ENCODE measurements at places on chromosomes 4 and X. TPM values are rescaled to one million over a fixed set of nuclear protein-coding genes. Genes with fewer than 3 reads are reported as not detected.

Gene CT45A2
- polyA plus RNA-seq = not detected

Gene CYSLTR1
- not detected for polyA plus RNA-seq

Gene GAGE12F
- polyA plus RNA-seq = not detected

Gene SPATA4
- polyA plus RNA-seq = 0.13 TPM

Gene NXF2B
- not detected for polyA plus RNA-seq

Gene PJA1
- 13.9 TPM for polyA plus RNA-seq

Gene PLRG1
- 111 TPM for polyA plus RNA-seq

Gene GAGE12J
- not detected for polyA plus RNA-seq

Gene TLR2
- 1.8 TPM for polyA plus RNA-seq

Gene SH3D19
- polyA plus RNA-seq = 19.4 TPM

Gene FAM241A
- polyA plus RNA-seq = 2.9 TPM

Gene CFAP97
- polyA plus RNA-seq = 24.9 TPM

Gene VAMP7
- 26.5 TPM for polyA plus RNA-seq

Gene AR
- polyA plus RNA-seq = 0.27 TPM

Gene AWAT2
- polyA plus RNA-seq = not detected

Gene MSX1
- polyA plus RNA-seq = 0.06 TPM

Gene DOK7
- 0.13 TPM for polyA plus RNA-seq

Gene BLOC1S4
- 13.6 TPM for polyA plus RNA-seq

Gene CTAG1B
- polyA plus RNA-seq = not detected

Gene TAF7L
- polyA plus RNA-seq = 0.06 TPM

Gene WNK3
- polyA plus RNA-seq = 0.27 TPM

Gene KLKB1
- polyA plus RNA-seq = 0.04 TPM

Gene GABRG1
- not detected for polyA plus RNA-seq

Gene NUDT10
- 0.24 TPM for polyA plus RNA-seq

Gene DGAT2L6
- not detected for polyA plus RNA-seq

Gene GYG2
- polyA plus RNA-seq = 0.08 TPM

Gene LRIT3
- 0.05 TPM for polyA plus RNA-seq

Gene GRK4
- polyA plus RNA-seq = 4.3 TPM

Gene CEP135
- polyA plus RNA-seq = 3.5 TPM

Gene TMEM31
- not detected for polyA plus RNA-seq

Gene ESX1
- polyA plus RNA-seq = not detected

Gene OCIAD1
- 168 TPM for polyA plus RNA-seq

Gene USP17L30
- not detected for polyA plus RNA-seq

Gene EVC2
- 1.1 TPM for polyA plus RNA-seq
